ENCODE measurements at places on chromosomes 2 and 18.

- DNase-seq, result no peak
Measured at GRCh38 chr2:102975996-102976975, 214.5 kb downstream of the TMEM182 start.

GRCh38 chr2:53562407-53562806, 205.2 kb upstream of the CHAC2 start:
- no peak for DNase-seq

GRCh38 chr2:66553370-66553769, 118.4 kb downstream of the MEIS1 start:
- DNase-seq, result no peak

DNA sequence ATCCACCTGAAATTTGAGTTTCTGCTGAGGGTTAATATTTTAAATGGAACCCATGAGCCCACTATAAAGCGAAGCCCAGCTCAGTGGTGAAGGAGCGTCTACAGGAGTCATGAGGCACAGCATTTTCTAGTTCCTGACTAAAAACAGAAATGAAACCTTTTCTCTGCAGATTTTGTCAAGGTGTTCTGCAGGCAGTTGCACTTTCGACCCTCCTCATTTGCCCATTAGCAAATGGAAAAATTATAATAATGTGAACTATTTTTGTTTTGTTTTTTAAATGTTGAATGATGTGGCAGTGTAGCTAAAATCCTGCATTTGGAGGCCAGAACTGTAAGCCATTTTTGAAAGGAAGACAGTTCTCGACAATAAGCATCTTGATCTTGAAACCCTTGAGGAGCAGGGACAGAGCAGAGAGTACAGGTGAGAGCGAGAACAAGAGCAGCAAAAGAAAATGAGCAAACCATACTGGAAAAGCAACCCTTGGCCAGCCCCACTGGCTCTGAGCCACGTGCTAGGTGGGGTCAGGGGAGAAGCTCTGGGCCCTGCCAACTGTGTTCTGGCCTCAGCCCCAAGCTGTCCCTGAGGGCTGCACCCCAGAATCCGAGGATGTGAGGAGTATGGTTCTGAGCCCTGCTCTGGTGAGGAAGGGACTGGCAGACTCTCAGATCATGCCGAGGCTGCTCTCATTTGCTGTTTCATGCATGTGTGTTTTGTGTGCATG, 26.4 kb upstream of the COPS8 start:
- no peak for DNase-seq

DNA sequence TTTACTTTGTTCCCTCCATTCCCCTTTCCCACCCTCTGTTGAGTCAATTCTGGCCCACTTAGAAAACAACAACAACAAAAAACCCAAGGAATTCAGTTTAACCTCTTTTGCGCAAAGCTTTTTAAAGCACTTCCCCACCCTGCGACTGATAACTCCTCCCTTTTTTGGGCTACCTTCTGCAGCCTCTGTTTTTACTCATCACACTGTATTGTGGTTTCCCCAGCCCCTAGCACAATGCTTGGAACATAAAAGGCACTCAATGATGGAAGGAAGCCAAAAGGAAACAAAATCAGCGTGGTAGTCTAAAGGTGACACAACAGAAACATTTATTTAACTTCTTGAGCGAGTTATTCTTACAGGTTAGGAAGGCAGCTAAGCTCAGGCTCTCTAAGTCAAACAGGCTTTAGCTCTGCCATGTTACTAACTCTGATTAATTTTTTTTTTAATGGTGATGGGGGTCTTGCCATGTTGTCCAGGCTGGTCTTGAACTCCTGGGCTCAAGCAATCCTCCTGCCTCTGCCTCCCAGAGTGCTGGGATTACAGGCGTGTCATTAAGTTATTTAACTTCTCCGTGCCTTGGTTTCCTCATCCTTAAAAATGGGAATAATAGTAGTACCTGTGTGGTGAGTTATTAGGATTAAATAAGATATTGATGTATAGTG, 1.3 kb downstream of the CEP68 start:
- peak; percentile 24 for DNase-seq

- no peak for DNase-seq
Measured at GRCh38 chr2:239201884-239202283, 198.9 kb downstream of the HDAC4 start.

- no peak for DNase-seq
Measured at GRCh38 chr2:10610213-10610910, 79.4 kb downstream of the NOL10 start.

DNA sequence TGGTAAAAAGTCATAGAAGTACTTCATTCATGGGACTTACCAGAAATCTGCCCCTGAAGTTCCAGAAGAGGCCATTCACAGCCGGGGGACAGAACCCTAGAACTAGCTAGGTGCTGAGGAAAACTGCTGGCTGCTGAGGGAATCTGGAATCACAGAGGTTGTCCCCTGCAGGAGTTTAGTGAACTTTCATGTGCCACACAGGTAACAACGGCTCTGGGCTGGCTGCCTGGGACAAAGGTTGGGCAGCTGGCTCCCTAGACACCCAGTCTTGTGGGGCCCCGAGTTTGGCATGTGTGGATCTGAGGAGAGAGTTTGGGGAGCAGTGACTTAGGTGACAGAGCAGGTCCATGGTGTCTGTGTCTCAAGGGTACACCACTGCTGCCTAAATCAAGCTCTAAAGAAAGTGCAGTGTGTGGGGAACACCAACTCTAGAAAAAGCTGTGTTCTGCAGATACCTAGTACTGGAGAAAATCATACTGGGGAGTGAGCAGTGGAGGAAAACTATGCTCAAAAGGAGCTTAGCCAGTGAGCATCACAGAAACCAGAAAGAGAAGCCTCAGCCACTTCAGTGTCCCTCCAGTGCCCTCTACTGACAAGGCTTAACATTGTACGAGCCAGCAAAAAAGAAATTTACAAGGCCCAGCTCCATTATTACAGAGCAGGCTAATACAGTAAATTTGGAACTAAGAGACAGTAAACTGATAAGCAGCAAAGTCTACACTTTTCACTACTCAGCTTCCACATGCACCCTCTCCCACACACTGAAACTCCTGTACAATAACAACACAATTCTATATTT, 15.2 kb downstream of the GALNT3 start:
- no peak for DNase-seq

GRCh38 chr18:46264255-46264654, 160.1 kb downstream of the HAUS1 start:
- no peak for DNase-seq

- DNase-seq, result peak; percentile 28
Measured at GRCh38 chr2:233247744-233248143, 3.7 kb upstream of the ATG16L1 start.

DNA sequence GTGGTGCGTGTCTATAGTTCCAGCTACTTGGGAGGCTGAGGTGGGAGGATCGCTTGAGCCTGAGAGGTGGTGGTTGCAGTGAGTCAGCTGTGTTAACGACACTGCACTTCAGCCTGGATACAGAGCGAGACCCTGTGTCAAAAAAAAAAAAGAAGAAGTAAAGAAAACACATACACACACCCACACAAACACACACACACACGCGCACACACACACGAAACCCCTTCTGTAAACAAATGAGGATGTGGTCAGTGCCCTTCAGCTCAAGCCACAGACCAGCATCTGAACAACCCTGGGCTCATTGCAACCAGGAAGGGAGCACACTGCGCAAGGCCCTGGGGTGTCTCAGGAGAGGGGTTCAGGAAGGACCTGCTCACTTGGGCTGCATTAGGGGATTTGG, 47.9 kb upstream of the KCNF1 start:
- DNase-seq, result no peak

DNA sequence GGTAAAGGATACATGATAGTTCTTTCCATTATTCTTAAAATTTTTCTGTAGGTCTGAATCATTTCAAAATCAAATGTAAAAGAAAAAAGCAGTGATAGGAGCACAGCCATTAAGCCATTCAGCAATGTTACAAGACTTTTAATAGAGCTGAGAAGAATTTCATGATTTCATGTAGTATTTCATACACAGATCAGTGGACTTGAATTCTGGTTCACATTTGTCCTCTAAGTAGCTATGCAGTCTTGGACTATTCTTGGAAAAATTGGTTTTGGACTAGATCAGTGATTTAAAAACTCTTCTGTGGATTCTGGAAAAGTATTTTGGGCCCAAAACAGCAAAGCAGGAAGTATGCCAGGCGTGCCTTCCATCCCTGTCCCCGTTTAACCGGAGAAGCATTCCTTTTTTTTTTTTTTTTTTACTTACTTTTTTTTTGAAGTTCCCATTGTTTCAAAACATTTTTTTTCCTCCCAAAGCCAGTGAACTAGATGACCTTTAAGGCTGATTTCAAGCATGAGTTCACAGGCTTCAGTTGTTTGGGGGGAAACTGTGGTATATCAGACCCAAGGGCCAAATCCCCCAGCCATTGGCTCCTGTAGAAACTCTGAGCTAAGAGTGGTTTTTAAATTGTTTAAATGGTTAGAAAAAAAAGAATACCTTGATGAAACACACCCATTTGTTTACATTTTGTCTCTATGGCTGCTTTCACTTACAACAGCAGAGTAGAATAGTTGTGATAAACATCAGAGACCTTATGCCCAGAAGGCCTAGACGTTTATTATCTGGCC, 17.5 kb upstream of the POLI start:
- DNase-seq, result no peak

GRCh38 chr2:46945671-46946070, 30.1 kb upstream of the MCFD2 start:
- DNase-seq, result no peak

DNA sequence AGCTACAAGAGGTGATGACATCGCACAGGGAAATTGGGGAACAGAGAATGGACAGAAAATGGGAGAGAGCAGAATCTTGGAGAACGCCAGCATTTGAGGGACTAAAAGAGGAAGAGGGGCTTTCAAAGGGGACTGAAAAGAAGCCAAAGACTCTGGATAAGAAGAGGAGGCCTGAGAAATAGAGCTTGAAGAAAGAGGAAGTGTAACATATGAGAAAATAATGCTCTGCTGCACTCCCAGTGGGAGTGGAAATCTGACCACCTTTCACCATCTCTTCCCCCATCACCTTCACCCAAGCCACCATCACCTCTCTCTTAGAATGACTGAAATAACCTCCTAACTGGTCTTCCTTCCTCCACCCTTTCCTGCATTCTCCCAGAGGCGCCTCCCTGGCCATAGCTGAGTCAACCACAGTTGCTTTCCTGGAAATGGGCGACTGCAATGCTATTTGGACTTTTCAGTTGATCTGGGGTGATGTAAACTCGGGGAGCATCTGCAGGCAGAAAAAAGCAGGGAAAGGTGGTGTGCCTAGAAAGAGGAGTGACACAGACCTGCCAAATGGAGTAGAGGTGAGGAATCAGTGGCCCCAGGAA, 16.8 kb downstream of the CXCR1 start:
- no peak for DNase-seq

- no peak for DNase-seq
Measured at GRCh38 chr2:211349031-211349430, 792.6 kb downstream of the CPS1 start.

DNA sequence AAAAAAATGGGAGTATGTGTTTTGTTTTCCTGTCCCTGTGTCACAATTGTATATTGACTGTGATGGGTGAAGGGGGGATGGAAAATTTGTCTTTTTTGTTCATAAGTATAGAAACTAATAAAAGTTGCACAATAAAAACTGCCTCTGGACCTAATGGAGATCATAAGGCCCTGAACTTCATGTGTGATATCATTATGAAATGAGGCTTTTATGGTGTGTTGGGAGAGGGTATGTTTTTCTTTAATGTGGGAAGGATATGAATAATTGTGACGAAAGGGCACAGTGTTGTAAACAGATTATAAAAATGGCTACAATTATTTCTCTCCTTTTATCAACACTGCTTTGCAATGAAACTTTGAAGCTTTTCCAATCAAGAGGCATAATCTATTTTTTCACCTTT, 1889.3 kb upstream of the CELF4 start:
- DNase-seq, result no peak

DNA sequence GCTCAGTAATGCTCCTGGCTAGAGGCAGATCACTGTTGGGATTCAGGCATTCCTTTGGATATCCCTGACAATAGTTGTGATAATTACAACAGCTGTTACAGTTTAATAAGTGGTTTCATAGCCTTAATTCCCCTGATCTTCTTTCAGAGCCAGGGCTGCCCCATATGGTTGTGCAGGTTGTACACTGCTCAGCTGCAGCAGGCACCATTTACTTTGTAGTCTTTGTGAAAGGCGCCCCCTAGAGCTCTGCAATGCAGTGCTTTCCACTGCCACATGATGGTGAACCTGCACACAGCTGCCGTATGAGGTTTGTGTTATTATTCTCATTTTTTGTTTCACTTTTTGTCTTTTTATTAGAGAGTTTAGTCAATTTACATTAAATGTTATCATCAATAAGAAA, 239.1 kb downstream of the KCNS3 start:
- no peak for DNase-seq

DNA sequence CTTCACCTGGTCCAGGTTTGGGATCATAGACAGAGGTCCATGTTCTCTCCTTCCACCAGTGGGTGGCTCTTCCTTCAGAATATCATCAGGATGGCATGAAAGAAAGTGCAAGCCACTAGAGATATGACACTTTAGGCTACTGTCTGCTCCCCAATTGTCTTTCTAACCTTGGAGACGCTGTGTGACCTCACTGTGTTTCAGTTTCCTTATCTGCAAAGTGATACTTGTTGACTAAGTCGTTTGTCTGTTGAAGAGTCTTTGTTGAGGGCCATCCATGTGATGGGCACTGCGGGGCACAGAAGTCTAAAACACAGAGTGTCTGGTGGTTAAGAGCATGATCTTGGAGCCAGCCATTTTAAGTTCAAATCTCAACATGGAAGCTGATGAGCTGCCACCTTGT, 259.9 kb upstream of the THSD7B start:
- DNase-seq, result no peak

DNA sequence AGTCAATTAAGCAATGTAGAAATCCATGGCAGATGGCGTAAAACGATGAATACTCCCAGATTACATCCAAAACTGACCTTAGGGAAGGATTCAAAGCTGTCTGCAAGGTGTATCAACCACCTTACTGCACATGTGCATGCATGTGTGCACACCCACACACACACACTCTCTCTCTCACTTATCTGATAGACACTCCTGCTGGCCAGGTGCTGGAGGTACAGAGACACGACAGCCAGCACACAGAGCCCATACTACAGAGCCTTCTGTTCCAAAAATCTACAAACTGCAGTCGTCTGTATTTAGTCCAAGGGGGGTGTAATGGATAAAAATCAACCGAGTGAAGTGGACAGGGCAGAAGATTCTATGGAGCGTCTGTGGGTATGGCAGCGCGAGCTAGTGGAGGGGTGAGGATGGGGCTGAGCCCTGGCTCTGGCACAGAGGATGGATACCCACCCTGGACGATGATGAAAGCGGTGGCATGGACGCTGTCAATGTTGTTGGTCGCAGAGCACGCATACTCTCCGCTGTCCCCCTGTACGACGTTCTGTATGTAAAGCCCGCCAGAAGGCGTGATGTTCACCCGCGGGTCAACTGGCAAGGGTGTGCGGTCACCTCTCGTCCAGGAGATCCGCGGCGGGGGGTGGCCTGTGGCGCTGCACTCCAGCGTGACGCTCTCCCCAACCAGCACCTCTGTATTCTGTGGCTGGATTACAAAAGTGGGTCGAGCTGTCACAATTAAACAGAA, 78.4 kb downstream of the PXDN start:
- DNase-seq, result no peak

DNA sequence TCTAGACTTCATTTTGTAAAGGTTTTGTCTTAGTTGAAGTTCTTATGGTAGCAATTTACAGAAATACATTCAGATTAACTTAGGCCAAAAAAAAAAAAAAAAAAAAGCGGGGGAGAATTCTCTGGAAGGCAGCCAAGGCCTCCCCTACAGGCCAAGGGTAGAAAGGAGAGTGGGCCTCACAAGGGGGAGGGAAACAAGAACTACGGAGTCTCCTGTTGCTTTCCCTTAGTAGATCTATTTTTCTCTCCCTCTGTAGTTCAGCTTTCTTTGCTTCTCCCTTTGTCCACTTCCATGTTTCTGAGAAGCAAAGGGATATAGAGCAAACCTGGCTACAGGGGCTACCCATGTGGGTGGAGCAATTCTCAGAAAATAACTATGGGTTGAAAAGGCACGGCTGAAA, 2.4 kb upstream of the STK11IP start:
- no peak for DNase-seq

All from stimulated activated CD8-positive, alpha-beta memory T cell treated with anti-CD3 and anti-CD28 coated beads, Interleukin-2, amount 100 ng/mL, for 1 hour (primary cell).